Muscle of leg (tissue), 16 donors: ENCODE measurements at places on chromosomes 6 and 20. TPM values are rescaled to one million over a fixed set of nuclear protein-coding genes. Genes with fewer than 3 reads are reported as not detected.

Gene PROKR2
- polyA plus RNA-seq = not detected

GRCh38 chr6:17633465-17634188 lies 33.5 kb downstream of the FAM8A1 start:
- DNase-seq = no peak

- DNase-seq = no peak
Measured at GRCh38 chr6:67875877-67876383, 759.2 kb upstream of the ADGRB3 start.

GRCh38 chr6:168427184-168427583 lies 13.8 kb upstream of the SMOC2 start:
- no peak for DNase-seq

Gene RAMACL
- 0.11 TPM for polyA plus RNA-seq

Gene CST11
- polyA plus RNA-seq = not detected

Gene ACSS1
- polyA plus RNA-seq = 21.2 TPM

Gene NKX2-4
- polyA plus RNA-seq = 0.05 TPM

DNA sequence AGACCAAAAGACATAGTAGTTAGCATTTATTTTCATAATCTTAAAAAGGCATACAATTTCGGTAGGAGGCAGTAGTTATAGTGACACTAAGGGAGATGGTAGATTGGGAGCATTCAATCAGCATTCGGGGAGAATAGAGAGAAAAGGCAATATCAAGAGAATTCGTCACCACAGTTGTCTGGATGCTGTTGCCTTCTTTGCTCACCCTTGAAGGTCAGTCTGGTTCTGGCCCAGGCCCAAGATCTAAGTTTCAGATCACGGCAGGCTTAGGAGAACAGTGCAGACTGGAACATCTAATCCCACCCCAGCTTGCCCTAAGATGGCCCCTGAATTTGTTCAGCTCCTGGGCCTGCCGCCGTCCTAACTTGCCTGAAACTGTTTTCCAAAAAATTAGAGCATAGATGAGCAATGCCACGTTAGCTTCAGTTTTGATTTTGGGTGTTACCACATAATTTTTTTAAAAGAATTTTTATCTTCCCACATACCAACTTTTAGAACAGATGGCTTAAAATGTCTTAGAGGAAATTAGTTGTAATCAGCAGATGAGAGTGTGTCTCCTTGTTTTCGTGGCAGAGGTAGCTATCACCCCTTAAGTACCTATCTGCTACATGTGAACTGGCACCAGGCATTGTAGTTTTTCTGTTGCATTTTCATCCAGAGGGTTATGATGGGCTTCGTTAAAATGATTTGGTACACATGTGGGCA lies 8.3 kb upstream of the CEP85L start:
- peak; percentile 50 for DNase-seq

Gene ZC2HC1B
- polyA plus RNA-seq = not detected

Gene SIRPD
- not detected for polyA plus RNA-seq

DNA sequence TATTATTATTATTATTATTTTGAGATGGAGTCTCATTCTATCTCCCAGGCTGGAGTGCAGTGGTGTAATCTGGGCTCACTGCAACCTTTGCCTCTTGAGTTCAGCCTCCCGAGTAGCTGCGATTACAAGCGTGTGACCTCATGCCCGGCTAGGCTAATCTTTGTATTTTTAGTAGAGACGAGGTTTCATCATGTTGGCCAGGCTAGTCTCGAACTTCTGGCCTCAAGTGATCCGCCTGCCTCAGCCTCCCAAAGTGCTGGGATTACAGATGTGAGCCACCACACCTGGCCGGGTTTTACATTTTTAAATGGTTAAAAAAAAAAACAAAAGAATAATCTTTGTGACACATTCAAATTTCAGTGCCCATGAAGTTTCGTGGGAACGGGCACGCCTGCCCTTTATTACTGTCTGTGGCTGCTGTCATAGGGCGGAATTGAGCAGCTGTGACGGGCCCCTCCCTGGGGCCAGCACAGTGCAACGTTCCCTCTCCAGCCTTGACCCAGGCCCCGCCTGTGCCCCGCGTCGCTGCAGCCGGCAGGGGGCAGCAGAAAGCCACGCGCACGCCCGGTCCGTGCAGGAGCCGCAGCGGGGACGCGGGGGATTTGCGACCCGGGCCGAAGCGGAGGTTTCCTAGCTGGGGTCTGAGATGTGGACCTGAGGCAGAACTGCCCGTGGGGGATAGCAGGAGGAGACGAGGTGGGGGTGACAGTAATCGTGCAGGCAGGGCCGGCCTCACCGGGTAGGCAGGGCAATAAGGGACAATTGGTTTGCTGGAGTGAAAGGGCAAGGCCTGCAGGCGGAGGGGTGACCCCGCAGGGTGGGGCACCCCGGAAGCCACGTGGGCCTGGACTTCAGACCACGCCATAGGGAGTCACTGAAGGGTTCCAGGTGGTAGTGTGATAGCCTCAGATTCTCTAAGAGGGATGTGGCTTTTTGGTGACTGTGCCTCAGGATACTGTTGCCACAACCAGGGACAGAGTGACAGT lies 54.3 kb downstream of the SYTL3 start:
- DNase-seq = peak; percentile 84

Gene SLC4A11
- polyA plus RNA-seq = 0.99 TPM

DNA sequence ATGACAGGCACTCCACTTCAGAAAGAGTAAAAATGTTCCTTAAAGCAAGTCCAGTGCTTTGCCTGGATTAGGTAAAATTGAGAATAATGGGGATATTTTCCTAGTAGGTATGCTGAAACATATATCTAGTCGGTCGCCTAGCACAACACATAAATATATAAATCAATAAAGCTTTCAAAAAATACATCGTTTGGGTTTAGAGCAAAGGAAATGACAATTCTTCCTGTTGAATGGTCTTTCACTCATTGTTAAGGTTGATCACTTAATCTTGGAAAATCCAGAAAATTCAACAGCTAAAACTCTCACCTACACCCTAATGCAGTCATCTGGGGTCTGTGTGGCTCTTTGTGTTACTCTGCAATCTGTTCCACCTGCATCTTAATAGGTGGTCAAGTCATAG lies 13.9 kb downstream of the HAO1 start:
- no peak for DNase-seq

DNA sequence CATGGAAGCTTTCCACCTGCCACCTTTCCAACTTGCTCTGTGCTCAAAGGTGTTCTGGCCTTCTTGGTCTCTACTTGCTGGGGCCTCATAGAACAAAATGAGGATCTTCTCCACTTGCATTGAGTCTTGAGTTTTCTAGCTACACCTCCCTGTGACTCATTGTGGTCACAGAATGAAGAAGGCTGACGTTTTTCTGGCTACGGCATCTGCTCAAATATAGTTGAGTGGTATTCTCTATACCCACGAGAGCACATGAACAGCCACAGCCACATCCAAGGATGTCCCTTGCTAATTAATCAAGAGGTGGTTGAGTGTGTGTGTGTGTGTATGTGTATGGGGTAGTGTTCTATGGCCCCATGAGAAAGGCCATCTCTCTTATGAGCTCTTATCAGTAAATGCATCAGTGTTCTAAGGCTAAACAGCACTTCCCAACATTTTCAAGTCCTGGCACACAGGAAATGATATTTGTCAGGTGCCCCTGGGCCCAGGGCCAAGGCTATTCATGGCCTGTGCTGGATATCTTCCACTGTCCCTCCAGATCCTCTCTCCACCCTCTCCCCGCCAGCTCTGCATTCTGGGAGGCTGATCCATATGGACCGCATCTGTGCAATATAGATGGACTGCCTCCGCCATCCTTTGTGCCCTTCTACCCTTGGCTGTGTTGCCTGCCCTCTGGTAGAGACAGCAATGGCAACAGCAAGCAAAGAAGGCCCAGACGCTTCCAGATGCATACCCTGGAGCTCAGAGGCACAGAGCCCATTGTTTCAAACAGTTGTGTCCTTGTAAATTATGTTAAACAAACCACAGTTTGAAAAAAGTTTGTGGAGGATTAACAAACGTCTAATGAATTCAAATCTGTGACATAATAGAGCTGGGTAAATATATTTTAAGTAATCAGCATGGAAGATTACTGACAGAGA lies 150.2 kb downstream of the LRFN2 start:
- no peak for DNase-seq

DNA sequence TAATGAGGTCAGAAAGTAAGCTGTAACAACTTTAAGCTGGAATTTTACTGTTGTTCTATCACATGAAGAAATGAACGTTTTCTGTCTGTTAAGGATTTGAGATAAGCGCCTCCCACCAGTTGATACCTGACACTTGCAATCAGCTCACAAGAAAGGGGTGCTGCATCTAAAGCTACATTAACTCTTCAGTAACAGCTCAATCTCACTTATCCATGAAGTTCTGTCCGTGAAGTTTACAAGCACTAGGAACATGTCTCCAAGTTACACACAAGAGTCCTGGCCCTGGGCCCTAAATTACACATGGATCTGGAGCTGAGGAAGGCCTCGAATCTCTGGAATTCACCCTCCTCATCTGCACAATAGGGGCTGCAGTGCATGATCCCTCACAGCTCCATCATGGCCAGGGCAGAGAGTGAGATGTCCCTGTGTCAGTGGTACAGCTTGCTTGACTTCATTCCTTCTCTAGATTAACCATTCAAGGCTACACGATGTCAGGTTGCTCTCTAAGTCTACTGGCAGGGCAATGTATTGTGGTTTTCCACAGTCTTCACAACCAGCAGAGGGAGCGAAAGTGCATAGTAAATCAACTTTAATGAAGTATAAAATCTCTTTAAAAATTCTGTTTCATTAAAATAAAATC lies 182.4 kb upstream of the MCHR2 start:
- peak; percentile 37 for DNase-seq

DNA sequence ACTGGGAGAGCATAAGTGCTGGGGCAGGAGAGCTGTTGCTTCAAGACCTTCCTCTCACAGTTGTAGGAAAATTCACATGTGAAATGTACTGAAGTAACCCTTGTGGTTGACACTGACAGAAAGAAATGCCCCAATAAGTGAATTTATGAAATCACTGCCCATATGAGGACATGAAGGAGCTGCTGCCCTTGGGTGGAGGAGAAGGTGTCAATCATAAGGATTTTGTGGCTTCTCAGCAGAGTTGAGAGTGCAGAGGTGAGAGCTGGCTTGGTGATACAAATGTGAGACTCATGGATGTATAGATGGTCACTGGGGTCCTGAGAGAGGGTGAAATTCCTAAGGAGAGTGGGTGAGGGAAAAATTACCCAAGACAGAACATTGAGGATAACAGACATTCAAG lies 33.9 kb upstream of the CMTR1 start:
- no peak for DNase-seq

Gene NOTCH4
- polyA plus RNA-seq = 30.4 TPM

GRCh38 chr6:106974336-106974998 lies at the start of gene CD24:
TSS of gene CD24 (minus strand) at chr6:106974729. CDS start at chr6:106974646, 83 bp downstream.
- peak; percentile 47 for DNase-seq

DNA sequence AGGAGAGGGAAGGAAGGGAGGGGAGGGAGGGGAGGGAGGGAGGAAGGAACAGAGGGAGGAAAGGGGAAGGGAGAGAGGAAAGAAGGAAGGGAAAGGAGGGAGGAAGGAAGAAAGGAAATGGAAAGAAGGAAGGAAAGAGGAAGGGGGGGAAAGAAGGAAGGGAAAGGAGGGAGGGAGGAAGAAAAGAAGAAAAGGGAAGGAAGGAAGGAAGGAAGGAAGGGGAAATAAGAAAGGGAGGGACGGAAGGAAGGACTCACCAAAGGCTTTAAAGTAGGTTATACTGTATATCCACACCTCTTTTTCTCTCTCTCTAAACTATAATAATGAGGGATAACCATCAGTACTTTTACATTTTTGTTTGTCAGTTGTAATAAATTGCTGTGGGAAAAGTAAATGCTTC lies 324.9 kb downstream of the ARHGAP18 start:
- no peak for DNase-seq

GRCh38 chr20:3973705-3974104 lies 41.7 kb downstream of the RNF24 start:
- DNase-seq = peak; percentile 32

Gene SLC22A3
- polyA plus RNA-seq = 11.5 TPM
